ENCODE measurements at places on chromosomes 5 and 9.

GRCh38 chr9:73237140-73237539 is 85.5 kb downstream of the ANXA1 start:
- no peak for DNase-seq

DNA sequence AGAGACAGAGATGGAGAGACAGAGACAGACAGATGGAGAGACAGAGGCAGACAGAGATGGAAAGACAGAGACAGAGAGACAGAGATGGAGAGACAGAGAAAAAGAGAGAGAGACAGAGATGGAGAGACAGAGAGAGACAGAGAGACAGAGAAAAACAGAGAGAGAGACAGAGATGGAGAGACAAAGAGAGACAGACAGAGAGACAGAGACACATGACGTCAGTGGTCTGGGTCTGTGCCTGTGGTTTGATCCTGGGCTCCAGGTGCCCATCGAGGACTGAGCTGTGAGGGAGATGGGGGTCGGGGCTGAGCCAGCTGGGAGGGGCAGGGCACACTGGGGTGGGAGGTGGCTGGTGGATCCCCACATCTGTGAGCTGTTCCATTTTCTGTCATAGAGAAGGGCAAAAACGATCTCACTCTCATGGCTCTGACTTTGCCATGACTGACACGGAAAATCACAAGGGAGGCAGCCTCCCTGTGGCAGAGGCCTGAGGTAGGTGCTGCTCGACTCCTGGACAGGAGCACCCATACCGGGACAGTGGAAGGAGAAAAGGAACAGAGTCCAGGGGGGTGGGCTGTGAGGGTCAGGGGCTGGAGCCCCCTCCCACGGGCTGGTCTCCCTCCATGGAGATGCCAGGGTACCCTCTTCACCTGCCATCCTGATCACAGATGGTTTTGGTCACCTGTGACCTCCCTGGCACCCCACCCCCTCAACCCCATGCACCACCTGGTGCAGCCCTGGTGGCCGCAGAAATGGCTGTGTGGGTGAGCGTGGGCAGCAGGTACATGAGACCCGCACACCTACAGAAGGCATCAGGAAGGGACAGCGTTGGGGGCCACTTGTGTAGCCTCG is 28.8 kb downstream of the GLT6D1 start:
- DNase-seq = peak; percentile 72

DNA sequence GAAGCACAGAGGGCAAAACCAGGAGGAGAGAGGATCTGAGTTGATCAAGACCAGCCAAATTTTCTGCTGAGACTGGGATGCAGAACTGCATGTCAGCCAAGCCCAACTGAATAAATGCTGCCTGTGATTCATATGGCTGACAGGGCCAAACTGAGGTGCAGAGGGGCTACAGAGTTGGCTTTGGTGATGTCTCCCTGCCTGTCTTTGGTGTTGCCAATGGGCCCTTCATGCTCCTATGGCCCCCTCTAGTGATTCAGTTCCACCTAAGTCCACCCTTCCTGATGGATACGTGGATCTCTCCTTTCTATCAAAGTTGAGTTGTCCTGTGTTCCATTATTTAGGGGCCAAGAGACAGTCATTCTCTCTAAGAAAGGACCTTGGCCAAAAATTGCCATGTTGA is 163.6 kb upstream of the TLE4 start:
- DNase-seq = no peak

DNA sequence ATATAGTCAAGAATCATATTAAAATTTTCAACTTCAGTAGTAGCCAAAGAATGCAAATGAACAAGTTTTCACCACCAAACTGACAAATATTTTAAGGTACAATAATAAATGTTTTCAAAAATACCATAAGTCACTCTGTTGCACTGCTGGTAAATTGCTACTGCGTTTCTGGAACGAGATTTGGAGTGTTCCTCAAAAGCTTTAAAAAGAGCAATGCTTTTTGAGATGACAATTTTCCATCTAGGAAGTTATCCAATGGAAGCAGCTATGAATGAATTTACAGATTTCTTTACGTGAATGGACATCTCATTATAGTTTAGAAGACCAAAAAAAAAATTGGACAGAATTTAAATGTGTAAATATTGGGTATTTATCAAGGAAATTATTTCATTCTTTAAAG is 173.2 kb upstream of the OR13F1 start:
- DNase-seq = no peak

DNA sequence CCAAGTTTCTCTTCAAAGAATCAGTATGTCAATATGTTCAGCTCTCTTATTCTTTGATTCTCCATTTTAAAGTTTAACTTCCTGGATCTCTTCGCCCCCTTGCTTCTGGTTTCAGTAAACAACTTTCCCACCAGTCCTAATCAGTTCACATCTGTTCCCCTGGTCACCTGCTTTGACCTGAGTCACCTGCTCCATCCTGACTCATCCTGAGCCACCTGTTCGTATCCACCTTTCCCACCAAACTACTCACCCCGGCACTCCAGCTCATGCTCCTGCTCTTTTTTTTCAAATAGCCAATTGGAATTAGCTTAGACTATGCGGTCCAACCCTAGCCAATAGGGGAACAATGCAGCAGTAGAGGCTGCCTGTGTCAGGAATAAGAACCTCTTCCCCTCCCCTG is 23.6 kb upstream of the CSF1R start:
- DNase-seq = no peak

DNA sequence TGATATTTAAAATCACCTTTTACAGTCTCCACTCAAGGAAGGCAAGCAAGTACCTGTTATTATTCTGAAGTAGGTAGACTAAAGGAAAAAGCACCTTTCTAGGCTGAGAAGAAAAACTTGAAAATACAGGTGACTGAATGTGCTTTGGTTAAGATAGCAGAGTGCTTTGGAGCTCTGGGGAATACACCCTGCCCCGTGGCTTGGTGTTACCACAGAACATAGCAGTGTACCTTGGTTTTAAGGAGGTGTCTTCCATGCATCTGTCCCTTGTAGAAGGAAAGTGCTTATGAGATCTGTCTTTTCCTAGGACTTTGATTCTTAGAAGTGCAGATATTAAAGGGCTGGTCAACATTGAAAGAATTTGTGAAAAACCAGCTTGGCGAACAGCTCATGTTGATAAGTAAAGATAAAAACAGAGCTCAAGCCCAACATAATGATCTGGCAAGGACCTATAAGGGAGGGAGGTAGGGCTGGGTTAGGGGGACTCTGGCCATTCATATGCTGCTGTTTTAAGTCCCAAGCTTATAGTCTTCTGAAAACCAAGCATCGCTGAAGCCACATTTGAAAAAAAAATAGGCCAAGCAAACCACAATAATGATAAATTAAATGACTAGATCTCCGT is 66.8 kb downstream of the ZNF608 start:
- DNase-seq = no peak

DNA sequence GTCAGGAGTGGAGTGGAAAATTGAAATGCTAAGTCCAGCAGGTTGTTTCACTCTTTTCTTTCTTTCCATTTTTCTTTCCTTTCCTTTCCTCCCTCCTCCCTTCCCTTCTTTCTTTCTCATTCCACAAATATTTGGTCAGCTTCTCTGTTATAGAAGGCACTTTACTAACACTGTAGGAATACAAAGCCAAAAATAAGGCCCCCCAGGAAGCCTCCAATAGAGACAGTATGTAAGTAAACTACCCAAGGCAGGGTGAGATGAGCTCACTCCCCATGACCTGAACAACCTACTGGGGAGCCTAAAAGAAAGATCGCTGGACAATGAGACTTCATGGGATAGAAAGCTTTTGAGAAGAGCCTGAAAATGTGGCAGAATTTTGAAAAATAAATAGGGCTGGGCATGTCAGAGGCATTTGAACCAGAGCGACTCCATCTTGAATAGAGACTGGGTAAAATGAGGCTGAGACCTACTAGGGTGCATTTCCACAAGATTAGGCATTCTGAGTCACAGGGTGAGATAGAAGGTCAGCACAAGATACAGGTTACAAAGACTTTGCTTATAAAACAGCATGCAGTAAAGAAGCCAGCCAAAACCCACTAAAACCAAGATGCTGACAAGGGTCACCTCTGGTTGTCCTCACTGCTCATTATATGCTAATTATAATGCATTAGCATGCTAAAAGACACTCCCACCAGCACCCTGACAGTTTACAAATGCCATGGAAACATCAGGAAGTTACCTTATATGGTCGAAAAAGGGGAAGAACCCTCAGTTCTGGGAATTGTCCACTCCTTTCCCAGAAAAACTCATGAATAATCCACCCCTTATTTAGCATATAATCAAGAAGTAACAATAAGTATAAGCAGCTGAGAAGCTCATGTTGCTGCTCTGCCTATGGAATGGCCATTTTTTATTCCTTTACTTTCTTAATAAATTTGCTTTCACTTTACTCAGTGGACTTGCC is 158.9 kb upstream of the EGFLAM start:
- DNase-seq = no peak

DNA sequence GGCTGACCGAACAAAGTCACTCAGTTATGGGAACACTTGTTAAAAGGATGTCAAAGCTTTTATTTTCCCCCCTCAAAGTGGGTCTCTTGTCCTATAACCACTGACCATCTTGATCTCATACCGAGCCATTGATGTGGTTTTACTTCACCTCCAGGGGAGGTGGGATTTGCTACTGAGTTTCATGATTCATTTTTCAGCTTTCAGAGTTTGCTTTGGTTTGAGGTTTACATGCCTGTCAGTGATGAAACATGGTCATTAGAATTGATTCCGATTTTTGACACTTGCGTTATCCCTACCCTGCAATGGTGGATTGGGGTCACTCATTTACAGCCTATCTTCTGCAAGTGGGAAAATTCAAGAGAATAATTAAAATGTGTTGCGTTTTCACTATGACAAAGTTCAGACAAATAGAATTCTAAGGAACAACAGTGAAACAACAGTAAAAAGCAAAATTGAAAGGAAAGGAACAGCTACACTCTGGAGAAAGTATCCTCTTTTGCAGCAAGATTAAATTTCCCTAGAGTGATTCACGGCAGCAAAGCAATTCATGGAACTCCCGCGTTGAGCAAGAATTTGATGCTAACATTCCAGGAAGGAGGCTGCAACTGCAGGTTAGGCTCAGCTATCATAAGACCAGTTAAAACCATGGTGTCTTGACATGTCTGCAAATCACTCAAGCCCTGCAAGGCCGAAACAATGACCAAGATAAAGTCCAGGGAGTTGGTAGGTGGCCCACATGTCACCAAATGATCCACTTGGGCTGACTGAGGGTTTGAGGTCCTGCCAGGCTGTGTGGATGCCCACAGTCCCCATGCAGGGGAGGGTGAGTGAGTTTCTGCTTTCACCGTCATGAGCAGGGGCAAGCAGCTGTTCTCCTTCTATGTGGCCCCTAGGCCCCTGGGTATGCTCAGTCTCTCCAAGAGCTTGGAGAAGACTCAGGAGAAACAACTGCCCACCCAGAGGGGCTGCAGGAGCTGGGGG is 9.4 kb downstream of the GADD45G start:
- DNase-seq = no peak

DNA sequence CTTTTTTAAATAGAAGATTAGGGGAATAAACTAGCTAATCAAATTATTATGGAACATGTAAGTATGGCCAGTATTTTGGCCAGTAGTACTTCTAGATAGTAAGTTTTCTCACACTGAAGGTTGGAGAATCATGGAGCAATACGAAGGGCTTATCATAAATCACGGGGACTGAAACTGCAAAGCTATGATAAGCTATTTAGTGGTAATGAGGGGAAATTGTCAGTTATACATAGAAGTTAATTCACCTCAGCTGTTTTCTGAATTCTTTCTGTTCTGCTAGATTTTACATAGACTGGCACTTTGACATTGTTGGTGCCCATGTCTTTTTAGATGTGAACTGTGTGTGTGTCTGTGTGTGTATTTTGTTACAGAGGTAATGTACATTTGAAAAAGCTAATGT is 34.5 kb upstream of the FAM151B start:
- no peak for DNase-seq

GRCh38 chr5:132275367-132276220 is 18.1 kb downstream of the PDLIM4 start:
- no peak for DNase-seq

DNA sequence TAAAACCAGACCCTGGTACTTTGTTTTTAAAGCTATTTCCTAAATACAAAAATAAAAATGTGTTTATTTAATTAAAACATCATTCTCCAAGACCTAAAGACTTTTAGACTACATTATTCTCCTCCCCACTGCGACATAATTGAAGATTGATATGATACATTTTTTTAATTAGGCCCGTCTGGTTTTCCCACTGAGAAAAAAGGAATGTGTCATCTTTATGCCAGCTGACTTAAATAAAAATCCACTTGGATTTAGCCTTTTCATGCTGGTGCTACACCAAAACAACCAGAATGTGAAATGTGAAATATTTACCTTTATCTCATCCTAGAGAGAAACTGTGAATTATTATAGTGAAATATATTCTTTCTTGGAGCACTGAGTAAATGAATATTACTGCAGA is 155.5 kb upstream of the PPP1R2B start:
- no peak for DNase-seq

DNA sequence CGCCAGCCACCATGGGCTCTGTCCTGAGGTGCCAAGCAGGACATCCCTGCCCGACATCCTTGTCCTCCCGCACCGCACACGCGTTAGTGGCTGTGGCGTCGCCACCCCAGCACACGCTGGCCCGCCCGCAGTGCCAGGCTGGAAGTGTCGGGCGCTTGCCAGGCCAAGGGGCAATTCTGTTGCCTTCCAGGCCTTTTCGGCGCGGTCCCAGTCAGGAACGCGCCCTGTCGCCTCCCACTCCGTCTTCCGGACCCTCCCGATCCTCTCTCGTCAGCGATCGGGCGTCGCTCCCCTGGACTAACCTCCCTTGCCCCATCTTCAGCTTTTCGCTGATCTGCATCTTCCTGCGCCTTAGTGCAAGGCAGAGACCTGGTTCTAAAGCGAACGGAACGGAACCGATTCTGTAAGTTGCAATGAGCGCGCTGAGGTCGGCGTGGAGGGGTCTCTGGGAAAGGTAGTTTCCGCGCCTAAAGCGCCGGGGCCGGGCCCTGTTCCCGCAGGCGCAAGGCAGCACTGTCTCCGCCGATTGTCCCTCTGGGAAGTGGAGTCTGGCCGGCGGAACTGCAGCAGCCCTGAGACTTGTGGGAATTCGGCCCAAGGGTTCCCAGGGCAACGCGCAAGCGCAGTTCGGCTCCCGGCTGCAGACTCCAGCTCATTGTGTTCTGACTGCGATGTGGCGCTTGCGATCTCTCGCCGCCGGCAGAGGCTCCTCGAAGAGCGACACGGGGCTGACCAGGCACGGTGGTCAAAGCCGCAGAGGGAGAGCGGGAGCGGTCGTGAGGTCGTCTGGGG is at the start of gene ZNF454:
Gene ZNF454, plus strand, starts transcription at position 630 of the 792 bp plus-strand sequence. CDS start 1,594 bp downstream, outside the sequence.
- no peak for DNase-seq

DNA sequence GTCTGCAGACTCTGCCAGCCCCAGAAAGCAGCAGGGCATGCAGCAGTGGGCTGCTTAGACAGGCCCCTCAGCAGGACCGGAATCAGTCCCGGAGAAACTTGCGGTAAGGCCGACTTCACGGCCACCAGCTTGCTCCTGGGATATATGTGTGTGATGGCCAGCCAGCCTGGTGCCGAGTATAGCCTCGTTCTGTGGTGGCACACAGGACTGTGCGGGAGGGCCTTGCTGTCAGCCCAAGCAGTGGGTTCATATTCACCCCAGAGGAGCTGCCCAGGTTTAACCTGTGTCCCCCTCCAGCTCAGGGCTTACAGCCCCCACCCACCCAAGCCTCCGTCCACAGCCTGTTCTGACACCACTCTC is 112.9 kb downstream of the DAB2IP start:
- no peak for DNase-seq
